Lower lobe of right lung (tissue), 2 donors: ENCODE measurements at places on chromosomes 1 and 21.

DNA sequence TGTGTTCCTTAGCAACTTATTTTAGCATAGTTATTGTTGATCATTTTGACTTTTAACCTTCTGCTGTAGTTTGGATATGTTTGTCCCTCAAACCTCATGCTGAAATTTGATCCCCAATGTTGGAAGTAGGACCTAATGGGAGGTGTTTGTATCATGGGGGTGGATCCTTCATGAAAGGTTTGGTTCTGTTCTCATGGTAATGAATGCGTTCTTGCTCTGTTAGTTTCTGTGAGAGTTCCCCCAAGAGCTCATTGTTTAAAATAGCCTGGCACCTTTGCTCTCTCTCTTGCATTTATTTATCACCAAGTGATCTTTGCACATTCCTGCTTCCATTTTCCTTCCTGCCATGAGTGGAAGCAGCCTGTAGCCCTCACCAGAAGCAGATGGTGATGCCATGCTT is 372.1 kb upstream of the VAMP3 start:
- no peak for DNase-seq

DNA sequence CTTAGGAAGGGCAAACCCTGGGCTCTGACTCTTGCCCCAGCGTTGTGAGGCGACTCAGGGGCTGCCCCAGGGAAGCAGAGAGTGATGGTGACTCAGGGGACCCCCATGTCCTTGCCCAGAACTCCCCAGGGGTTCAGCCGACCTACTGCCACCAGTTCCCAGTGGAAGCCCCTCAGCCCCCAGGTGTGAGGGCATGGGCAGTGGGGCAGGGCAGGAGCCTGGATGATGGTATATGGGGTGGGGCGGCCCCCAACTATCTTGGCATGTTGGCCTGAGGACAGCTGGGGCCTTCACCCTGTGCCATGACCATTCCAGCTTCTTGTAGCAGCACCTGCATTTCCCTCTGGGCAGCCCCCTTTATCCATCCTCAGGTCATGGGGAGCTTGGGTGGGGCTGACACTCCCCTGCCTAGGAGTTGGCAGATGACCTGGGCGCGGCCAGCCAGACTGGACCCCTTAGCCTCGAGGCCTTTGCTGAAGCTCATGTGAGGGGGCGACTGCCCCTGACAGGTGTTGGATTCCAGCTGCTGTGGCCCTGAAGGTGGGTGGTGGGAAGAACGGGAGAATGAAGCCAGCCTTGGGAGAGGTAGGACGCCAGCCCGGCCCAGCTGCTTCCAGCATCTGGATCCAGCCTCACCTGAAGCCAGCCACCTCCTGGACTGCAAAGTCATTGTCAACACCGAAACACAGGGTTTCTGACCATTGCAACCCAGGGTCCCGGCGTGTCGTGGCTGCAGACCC is 1.8 kb upstream of the FNDC10 start:
- no peak for DNase-seq

- no peak for DNase-seq
Observed at GRCh38 chr1:182332261-182333060, 59.1 kb downstream of the GLUL start.

GRCh38 chr1:42941640-42942330 is 16.9 kb downstream of the SLC2A1 start:
- peak; percentile 84 for DNase-seq
